ENCODE measurements at places on chromosomes 6 and 20.

DNA sequence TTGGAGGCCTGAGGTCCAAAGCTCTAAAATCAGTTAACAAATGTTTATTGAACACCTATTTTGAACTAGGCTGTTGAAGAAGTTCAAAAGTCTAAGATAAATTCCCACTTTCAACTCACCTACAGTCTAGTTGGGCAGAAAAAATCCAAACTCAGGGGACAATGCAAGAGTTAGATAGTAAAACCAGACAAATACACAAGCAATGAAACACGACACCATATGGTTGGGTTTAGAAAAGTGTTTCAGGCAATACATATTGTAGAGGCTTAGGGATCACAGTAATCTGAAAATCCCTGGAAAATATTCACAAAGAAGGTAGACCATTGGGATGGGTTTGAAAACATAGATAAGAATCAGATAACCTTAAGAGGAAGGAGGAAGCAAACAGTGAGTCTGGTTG, 1.3 kb upstream of the CARMIL1 start:
- H3K4me1 ChIP-seq = peaks cover 15% of the 10 kb centered on the region
- peaks cover 36% of the 10 kb centered on the region for H3K27me3 ChIP-seq
- H3K27ac ChIP-seq = no peak overlapping the region
- DNase-seq = no peak
- H3K36me3 ChIP-seq = peaks cover 6% of the 10 kb centered on the region

- DNase-seq = no peak
- H3K4me1 ChIP-seq = peaks cover 11% of the 10 kb centered on the region
- H3K4me3 ChIP-seq = no peak overlapping the region
Measured at GRCh38 chr6:37283268-37283667, 25.3 kb upstream of the TMEM217 start.

- H3K27me3 ChIP-seq = peaks cover 16% of the 10 kb centered on the region
- H3K36me3 ChIP-seq = no peaks in the 10 kb centered on the region
- H3K4me3 ChIP-seq = no peak overlapping the region
Measured at GRCh38 chr6:46990031-46990644, 52.0 kb downstream of the ADGRF1 start.

GRCh38 chr20:17651760-17652388, 30.2 kb downstream of the RRBP1 start:
- H3K36me3 ChIP-seq = no peaks in the 10 kb centered on the region
- H3K27me3 ChIP-seq = no peaks in the 10 kb centered on the region
- H3K27ac ChIP-seq = no peak overlapping the region
- H3K4me1 ChIP-seq = peaks cover 5% of the 10 kb centered on the region
- no peak overlapping the region for H3K4me3 ChIP-seq

GRCh38 chr6:30688569-30688968, 2.1 kb upstream of the PPP1R18 start:
- peak overlapping the region; percentile 87 for H3K4me3 ChIP-seq
- H3K27ac ChIP-seq = peak overlapping the region; percentile 98
- peaks cover 61% of the 10 kb centered on the region for H3K4me1 ChIP-seq
- peaks cover 18% of the 10 kb centered on the region for H3K36me3 ChIP-seq
- H3K27me3 ChIP-seq = no peaks in the 10 kb centered on the region
- DNase-seq = no peak

GRCh38 chr6:11065436-11066202, 21.5 kb upstream of the ELOVL2 start:
- no peak overlapping the region for H3K27ac ChIP-seq
- H3K27me3 ChIP-seq = peaks cover 26% of the 10 kb centered on the region
- DNase-seq = no peak
- H3K4me1 ChIP-seq = no peaks in the 10 kb centered on the region

- no peaks in the 10 kb centered on the region for H3K27me3 ChIP-seq
- H3K4me1 ChIP-seq = no peaks in the 10 kb centered on the region
- DNase-seq = no peak
- no peak overlapping the region for H3K4me3 ChIP-seq
- no peak overlapping the region for H3K27ac ChIP-seq
- H3K36me3 ChIP-seq = no peaks in the 10 kb centered on the region
Measured at GRCh38 chr6:19167251-19167650, 669.9 kb upstream of the ID4 start.

- no peak overlapping the region for H3K4me3 ChIP-seq
- H3K27ac ChIP-seq = no peak overlapping the region
- no peaks in the 10 kb centered on the region for H3K36me3 ChIP-seq
- H3K27me3 ChIP-seq = peaks cover 38% of the 10 kb centered on the region
- H3K4me1 ChIP-seq = peaks cover 5% of the 10 kb centered on the region
Measured at GRCh38 chr6:52642368-52642767, 28.5 kb upstream of the TMEM14A start.

- peaks cover 39% of the 10 kb centered on the region for H3K27me3 ChIP-seq
- H3K4me3 ChIP-seq = no peak overlapping the region
- no peak for DNase-seq
- no peaks in the 10 kb centered on the region for H3K4me1 ChIP-seq
- peaks cover 3% of the 10 kb centered on the region for H3K36me3 ChIP-seq
Measured at GRCh38 chr6:136037876-136038460, 186.5 kb downstream of the PDE7B start.

- no peak for DNase-seq
- no peaks in the 10 kb centered on the region for H3K27me3 ChIP-seq
- H3K4me3 ChIP-seq = peak overlapping the region; percentile 51
- peaks cover 10% of the 10 kb centered on the region for H3K36me3 ChIP-seq
Measured at GRCh38 chr20:47319517-47320252, 36.8 kb downstream of the ZMYND8 start.

DNA sequence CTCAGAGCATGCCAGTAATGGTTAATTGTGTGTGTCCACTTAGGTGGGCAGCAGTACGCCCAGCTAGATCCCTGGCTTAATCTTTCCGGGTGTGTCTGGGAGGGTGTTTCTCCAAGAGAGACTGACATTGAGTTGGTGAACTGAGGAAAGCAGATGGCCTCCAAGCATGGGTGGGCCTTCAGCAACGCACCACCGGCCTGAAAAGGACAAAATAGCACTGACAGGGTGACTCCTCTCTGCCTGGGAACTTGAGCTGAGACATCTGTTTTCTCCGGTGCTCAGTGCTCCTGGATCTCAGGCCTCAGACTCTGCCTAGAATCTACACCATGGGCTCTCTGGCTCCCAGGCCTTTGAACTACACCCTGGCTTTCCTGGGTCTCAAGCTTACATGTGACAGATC, 43.2 kb downstream of the C6orf118 start:
- no peaks in the 10 kb centered on the region for H3K36me3 ChIP-seq
- H3K4me3 ChIP-seq = no peak overlapping the region
- H3K27ac ChIP-seq = no peak overlapping the region
- no peaks in the 10 kb centered on the region for H3K4me1 ChIP-seq
- no peaks in the 10 kb centered on the region for H3K27me3 ChIP-seq

- no peak for DNase-seq
- H3K4me3 ChIP-seq = no peak overlapping the region
- H3K36me3 ChIP-seq = peaks cover 2% of the 10 kb centered on the region
Measured at GRCh38 chr20:10655720-10656669, 17.8 kb downstream of the JAG1 start.

DNA sequence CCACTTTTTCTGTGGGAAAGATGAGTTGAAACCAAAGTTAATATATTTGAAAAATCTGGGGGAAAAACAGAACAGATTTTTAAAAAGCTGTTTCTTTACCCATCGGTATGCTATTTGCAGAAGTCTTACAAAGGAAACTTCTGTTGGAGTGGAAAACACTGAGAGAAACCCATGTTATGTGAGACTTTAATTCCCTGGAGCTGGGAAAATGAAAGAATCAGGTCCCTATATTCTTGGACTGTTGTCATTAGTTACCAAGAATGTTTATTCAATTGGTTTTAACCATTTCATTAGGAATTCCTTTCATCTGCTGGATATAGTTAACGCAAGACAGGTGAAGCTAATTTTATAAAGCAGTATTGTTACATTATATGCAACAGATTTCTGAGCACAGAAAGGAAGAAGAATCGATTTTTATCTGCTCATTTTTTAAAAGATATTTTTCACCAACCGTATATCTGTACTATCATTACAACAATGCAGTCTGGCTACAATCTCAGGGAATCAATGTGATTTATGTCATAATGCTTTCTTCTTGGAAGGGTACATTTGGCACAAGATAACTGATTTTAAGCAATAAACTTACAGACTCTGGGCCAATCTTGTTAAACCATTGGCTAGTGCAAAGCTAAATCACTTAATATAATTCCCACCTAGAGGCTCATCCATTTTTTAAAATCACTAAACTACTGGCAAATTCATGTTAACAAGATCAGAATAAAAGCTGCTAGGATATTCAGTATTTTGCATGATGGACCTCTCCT, 170.0 kb downstream of the MOXD1 start:
- H3K27me3 ChIP-seq = no peaks in the 10 kb centered on the region
- no peak for DNase-seq
- H3K4me3 ChIP-seq = no peak overlapping the region
- H3K36me3 ChIP-seq = no peaks in the 10 kb centered on the region

Data from effector memory CD8-positive, alpha-beta T cell (primary cell).